ENCODE measurements at places on chromosomes 11 and 22. TPM values are rescaled to one million over a fixed set of nuclear protein-coding genes. Genes with fewer than 3 reads are reported as not detected.

GRCh38 chr22:40567626-40568328 lies 68.7 kb downstream of the MRTFA start:
- no peak for DNase-seq

The OR51I1 gene
- not detected for polyA plus RNA-seq

DNA sequence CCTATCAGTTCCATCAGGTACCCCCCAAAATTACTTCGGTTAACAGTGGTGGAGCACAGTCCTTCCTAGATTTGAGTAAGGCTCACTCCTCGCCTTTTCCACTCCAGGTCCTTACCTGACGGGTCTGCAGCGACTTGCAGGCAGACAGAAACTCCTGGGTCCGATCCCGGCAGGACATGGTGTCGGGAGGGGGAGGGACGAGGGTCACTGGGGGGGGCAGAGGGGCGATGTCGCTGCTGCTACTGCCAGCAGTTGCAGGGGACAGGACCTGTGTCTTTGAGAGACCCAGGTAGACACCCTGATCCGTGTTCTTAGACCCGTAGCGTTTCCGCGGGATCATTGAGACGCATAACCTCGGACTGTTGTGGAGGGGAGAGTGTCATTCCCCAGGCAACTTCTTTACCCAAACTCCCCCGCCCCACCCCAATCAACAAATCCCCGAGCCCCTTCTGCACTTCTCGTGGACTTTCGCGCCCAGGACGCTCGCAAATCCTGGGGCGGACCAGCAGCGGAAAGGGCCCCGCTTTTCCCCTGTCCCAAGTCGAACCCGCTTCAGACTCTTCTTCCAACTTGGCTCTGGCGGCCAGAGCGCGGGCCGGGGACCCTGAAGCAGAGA lies 839 bp downstream of the STX5 start:
- peak; percentile 17 for DNase-seq

DNA sequence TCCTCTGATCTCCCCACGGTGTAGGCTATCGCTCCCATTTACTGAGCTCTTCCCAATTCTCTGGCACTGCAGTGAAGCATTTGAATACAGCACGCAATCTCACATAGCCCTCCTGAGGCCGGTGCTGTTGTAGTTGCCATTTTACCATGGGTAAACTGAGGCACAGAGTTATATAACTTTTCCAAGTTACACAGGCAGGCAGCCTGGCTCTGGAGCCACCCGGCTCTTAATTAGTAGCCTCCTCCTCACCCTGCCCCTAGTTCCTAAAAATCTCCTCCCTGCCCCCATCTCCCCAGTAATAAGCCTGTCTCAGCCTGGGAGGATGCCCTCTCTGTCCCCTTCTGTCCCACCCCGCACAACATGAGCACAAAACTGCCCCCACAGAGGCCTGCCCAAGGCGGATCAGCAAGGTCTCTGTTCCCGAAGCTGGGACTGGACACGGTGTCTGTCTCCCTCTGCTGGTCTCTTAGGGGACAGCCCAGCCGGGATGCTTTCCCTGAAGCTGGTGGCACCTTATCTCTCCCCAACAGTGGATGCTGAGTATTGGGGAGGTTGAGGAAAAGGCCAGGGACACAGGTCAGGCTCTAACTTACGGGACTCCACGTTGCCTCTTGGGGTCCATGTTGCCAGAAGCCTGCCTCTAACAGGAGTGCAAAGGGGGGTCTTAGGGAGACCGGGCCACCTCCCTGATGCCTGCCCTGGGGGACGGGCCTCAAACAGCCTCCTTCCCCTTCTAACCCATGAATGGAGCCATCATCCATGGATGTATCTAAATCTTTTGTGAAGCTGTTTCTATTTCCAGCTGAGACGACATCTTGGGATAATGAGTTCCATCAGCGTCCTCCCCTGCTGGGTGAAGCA lies 9.1 kb upstream of the CLCF1 start:
- DNase-seq = no peak
